Airway epithelial cell (primary cell): ENCODE measurements at places on chromosomes 4 and X. TPM values are rescaled to one million over a fixed set of nuclear protein-coding genes. Genes with fewer than 3 reads are reported as not detected.

SPANXC gene
- not detected in 2 replicates for total RNA-seq

CYBB gene
- not detected in 2 replicates for total RNA-seq

MAGEC2 gene
- not detected in 2 replicates for total RNA-seq

ZNF674 gene
- 0.79 and 1.8 TPM in 2 replicates for total RNA-seq

ADAMTS3 gene
- 0.09 and 0.42 TPM in 2 replicates for total RNA-seq

ERAS gene
- total RNA-seq = not detected in 2 replicates

SPANXA1 gene
- total RNA-seq = not detected in 2 replicates

FAM241A gene
- 1.4 and 2.4 TPM in 2 replicates for total RNA-seq

NPFFR2 gene
- 0.14 TPM in 1 of 2 replicates, not detected in the other for total RNA-seq

ODAM gene
- total RNA-seq = not detected in 2 replicates
